Stomach (tissue), 19 donors: ENCODE measurements at places on chromosomes 2 and 18.

GRCh38 chr2:86280191-86280667, 57.2 kb downstream of the REEP1 start:
- peak; percentile 80 for DNase-seq

- no peak for DNase-seq
These were observed 62.6 kb downstream of the SMAD7 start for GRCh38 chr18:48887905-48888772.

GRCh38 chr2:139790807-139791752, 1010.9 kb upstream of the NXPH2 start:
- DNase-seq, result peak; percentile 53

GRCh38 chr2:45898819-45899218, 247.3 kb downstream of the PRKCE start:
- no peak for DNase-seq

GRCh38 chr18:25568986-25569385, 217.0 kb upstream of the ZNF521 start:
- DNase-seq, result no peak

DNA sequence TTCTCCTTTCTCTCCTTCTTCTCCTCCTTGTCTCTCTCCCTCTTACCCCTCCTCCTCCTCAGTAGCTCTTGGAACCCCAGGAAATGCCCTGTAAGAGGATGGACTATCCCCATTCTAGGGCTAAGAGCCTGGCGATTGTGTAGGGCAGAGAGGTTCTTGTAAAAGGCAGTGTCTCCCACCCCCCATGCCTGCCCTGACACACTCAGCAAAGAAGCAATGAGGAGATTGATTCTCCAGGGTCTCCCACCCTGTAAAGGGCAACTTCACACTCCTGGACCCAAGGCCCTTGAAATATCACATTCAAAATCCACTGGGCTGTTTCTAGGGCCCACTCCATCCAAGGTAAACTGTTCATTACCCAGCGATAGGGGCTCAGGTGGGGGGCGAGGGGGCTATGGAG, 144.1 kb downstream of the INSIG2 start:
- no peak for DNase-seq

GRCh38 chr2:176009445-176009844, 7.4 kb upstream of the LNPK start:
- no peak for DNase-seq

- DNase-seq, result no peak
These were observed 40.3 kb upstream of the YPEL5 start for GRCh38 chr2:30106543-30106942.

DNA sequence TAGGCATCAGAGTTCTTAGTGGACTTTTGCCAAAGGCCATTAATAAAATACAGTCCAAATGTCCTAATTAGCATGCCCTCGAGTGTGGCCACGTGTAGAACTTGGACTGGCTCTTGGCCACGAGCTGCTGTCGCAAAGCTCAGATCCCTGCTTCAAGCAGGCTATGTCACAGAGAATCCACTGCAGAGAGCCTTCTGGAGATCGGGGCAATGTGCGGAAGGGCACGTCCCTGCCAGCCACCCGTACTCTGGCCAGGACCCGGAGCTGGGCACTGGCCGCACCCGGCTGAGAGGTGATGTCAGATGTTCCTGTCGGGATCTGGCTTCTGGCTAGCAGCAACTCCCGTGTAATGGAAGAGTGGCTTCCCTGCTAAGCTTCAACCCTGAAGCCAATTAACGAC, 432.7 kb upstream of the ID2 start:
- no peak for DNase-seq
